Breast epithelium (tissue), 4 donors: ENCODE measurements at places on chromosomes 3 and 15.

- no peak overlapping the region for H3K27ac ChIP-seq
- H3K36me3 ChIP-seq, result no peaks in the 10 kb centered on the region
- H3K4me1 ChIP-seq, result no peaks in the 10 kb centered on the region
- no peak overlapping the region for H3K4me3 ChIP-seq
Observed at GRCh38 chr3:41131224-41131623, 68.1 kb upstream of the CTNNB1 start.

GRCh38 chr3:184786280-184786941, 25.6 kb upstream of the VPS8 start:
- no peaks in the 10 kb centered on the region for H3K27me3 ChIP-seq
- H3K27ac ChIP-seq, result peak overlapping the region; percentile 21
- no peak for DNase-seq
- H3K36me3 ChIP-seq, result no peaks in the 10 kb centered on the region
- H3K4me1 ChIP-seq, result no peaks in the 10 kb centered on the region

DNA sequence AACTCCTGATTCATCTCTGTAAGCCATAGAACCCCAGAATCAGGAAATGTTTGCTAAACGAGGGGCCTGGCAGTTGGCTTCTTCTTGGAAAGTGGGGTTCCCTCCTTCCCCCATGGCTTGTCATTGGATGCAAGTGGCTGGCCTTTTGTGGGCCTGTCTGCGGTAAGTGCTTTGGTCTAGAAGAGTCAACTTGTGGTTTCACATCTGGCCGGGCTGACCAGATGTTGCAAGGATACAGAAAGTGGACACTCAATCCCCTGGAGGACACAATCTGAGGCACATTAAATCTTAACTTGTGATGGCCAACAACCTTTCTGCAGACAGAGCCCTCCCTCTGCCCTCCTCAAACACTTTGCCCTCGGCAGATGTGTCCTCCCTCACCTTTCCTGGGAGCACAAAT, 1.1 kb downstream of the FAH start:
- peak overlapping the region; percentile 60 for H3K4me3 ChIP-seq
- peak overlapping the region; percentile 93 for H3K27ac ChIP-seq
- H3K36me3 ChIP-seq, result no peaks in the 10 kb centered on the region
- peaks cover 9% of the 10 kb centered on the region for H3K4me1 ChIP-seq
- H3K27me3 ChIP-seq, result no peaks in the 10 kb centered on the region

GRCh38 chr15:37072181-37072580, 28.2 kb downstream of the MEIS2 start:
- H3K4me1 ChIP-seq, result no peaks in the 10 kb centered on the region
- H3K27ac ChIP-seq, result no peak overlapping the region
- H3K36me3 ChIP-seq, result no peaks in the 10 kb centered on the region

GRCh38 chr3:180612364-180612763, 10.4 kb downstream of the TTC14 start:
- H3K36me3 ChIP-seq, result peaks cover 15% of the 10 kb centered on the region
- no peak for DNase-seq
- no peaks in the 10 kb centered on the region for H3K4me1 ChIP-seq

DNA sequence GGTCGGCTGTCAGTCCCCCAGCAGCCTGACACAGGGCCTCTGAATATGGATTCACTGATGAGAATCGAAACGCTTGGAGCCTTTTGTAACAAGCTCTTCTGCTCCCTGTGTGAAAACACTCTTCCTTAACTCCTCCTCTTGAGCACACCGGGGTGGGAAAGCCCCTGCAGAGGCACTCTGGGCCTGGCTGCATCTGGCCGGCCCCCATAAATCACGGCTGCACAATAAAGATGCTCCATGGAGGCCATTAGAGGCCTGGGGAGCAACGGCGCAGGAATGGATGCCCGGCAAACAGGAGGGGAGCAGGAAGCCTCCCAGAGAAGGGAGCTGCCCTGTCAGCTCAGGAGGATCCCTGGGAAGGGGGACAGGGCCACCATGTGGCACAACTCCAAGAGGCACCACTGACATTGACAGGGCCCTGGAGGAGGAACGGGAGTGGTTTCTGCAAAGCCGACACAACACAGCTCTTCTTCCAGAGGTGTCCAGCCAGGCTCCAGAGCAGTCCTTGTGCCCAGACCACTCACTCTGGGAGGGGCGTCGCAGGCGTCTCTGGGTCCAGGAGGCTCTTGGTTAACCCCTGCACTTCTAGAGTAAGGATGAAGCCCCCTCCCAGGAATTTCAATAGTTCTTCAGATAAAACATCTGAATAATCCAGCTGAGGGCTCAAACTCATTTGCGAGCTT, 509.3 kb upstream of the PPP2R3A start:
- H3K27me3 ChIP-seq, result no peaks in the 10 kb centered on the region
- H3K4me1 ChIP-seq, result no peaks in the 10 kb centered on the region
- no peak overlapping the region for H3K27ac ChIP-seq
- no peak overlapping the region for H3K4me3 ChIP-seq
- no peak for DNase-seq

DNA sequence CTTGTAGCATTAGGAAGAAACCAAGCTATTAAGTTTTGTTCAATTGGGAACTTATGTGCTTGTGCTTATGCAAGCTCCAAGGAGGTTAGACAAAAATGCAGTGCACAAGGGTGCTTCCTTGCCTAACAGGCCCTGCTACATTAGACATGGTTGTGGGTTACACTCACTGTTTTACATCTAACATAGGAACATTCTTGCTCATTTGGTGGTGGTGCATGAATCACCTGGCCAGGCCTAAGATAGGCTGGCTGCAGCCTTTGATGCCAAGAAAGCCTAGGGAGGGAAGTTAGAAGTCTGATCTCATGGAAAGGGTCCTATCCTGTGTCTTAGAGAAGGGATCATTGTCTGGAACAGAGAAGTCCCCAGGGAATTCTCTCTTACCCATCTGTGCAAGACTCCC, 43.5 kb downstream of the CA12 start:
- no peak overlapping the region for H3K27ac ChIP-seq
- H3K4me3 ChIP-seq, result no peak overlapping the region
- no peaks in the 10 kb centered on the region for H3K4me1 ChIP-seq
- H3K27me3 ChIP-seq, result no peaks in the 10 kb centered on the region

GRCh38 chr15:55917881-55918296, 75.5 kb downstream of the NEDD4 start:
- H3K27ac ChIP-seq, result no peak overlapping the region
- H3K36me3 ChIP-seq, result no peaks in the 10 kb centered on the region
- no peak overlapping the region for H3K4me3 ChIP-seq

- no peaks in the 10 kb centered on the region for H3K27me3 ChIP-seq
- no peak overlapping the region for H3K4me3 ChIP-seq
Observed at GRCh38 chr15:46450112-46450809, 815.4 kb downstream of the SQOR start.

DNA sequence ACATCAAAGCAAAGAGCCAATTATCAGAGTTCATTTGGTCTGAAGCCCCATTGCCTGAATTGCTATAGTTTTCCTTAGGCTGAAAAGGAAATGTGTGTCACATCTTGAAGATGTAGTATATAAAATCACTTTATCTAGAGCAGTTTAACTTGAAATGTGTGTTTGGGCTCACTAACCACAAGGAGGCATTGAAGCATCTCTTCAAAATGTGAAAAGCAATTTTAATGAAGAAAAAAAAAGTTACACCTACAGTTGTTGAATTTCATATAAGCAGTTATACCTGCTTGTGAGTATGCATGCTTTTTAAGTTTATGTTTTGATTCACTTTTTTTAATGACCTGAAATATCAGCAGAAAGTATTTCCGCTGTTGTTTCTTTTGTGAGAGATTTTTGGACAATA, 129.3 kb downstream of the IQCH start:
- H3K4me3 ChIP-seq, result no peak overlapping the region
- no peak for DNase-seq
- no peaks in the 10 kb centered on the region for H3K27me3 ChIP-seq
- H3K27ac ChIP-seq, result no peak overlapping the region
- H3K36me3 ChIP-seq, result no peaks in the 10 kb centered on the region

DNA sequence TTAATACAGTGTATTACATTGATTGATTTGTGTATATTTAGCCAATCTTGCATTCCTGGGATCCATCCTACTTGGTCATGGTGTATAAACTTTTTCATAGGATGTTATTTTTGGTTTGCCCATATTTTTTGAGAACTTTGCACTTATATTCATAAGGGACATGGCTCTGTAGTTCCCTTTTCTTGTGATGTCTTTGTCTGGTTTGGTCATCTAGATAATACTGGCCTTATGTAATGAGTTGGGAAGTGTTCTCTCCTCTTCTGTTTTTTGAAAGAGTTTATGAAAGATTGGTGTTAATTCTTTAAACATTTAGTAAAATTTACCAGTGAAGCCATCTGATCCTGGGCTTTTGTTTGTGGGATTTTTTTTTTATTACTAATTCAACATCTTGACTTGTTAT, 9.6 kb downstream of the CHST13 start:
- no peak for DNase-seq
- H3K36me3 ChIP-seq, result no peaks in the 10 kb centered on the region
- no peak overlapping the region for H3K27ac ChIP-seq
- no peak overlapping the region for H3K4me3 ChIP-seq

- no peak for DNase-seq
- no peak overlapping the region for H3K27ac ChIP-seq
- no peak overlapping the region for H3K4me3 ChIP-seq
Observed at GRCh38 chr15:27956285-27956684, 142.8 kb downstream of the OCA2 start.

- H3K4me1 ChIP-seq, result peaks cover 8% of the 10 kb centered on the region
- no peak for DNase-seq
- no peak overlapping the region for H3K4me3 ChIP-seq
- H3K27ac ChIP-seq, result no peak overlapping the region
- no peaks in the 10 kb centered on the region for H3K27me3 ChIP-seq
Observed at GRCh38 chr3:69186575-69187093, 64.2 kb upstream of the LMOD3 start.

- H3K4me3 ChIP-seq, result no peak overlapping the region
- DNase-seq, result no peak
- no peaks in the 10 kb centered on the region for H3K36me3 ChIP-seq
- H3K4me1 ChIP-seq, result no peaks in the 10 kb centered on the region
- H3K27me3 ChIP-seq, result no peaks in the 10 kb centered on the region
- no peak overlapping the region for H3K27ac ChIP-seq
Observed at GRCh38 chr3:116190095-116190494, 255.2 kb downstream of the LSAMP start.

GRCh38 chr3:11300970-11301369, 28.8 kb downstream of the ATG7 start:
- no peaks in the 10 kb centered on the region for H3K36me3 ChIP-seq
- no peak for DNase-seq
- H3K4me1 ChIP-seq, result no peaks in the 10 kb centered on the region
- no peak overlapping the region for H3K4me3 ChIP-seq
- H3K27me3 ChIP-seq, result no peaks in the 10 kb centered on the region
- no peak overlapping the region for H3K27ac ChIP-seq

DNA sequence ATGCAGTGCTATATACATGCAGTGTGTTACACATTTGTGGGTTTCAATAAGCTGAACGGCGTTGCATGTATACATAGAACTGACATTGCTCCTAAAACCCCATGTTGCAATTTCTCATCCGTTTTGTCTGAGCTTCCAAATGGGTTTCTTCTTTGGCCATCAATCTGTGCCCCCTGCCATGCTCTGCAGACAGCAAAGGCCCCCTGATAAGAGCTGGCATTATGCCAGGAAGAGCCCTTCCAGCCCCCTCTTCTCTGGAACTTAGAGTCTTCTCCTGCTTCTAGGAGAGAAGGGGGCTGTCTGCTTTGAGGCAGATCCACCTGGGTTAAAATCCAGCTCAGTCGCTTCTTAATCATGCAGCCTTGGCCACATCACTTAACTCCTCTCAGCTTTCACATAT, 254.0 kb downstream of the SLCO3A1 start:
- H3K36me3 ChIP-seq, result no peaks in the 10 kb centered on the region
- no peaks in the 10 kb centered on the region for H3K27me3 ChIP-seq
- H3K4me1 ChIP-seq, result no peaks in the 10 kb centered on the region
- DNase-seq, result no peak
- H3K27ac ChIP-seq, result no peak overlapping the region

DNA sequence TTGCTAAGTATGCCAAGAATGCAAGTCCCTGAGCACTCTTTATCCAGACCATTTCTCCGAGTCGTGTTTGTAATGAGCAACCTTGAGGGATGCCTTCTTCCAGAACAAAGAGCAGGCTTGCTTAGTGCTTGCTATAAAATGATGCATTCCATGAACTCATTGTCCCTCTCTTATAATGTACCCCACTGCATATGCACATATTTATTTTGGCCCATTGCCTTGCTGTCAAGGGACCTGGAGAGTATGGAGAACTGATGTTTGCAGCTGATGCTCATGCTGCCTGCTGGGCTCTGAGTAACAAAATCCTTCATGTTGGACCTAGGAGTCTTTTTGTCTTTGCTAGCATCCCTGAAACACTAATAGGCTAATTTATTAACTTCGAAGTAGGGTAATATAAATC, 97.8 kb upstream of the AADACL2 start:
- H3K4me3 ChIP-seq, result no peak overlapping the region
- no peak for DNase-seq
- no peaks in the 10 kb centered on the region for H3K4me1 ChIP-seq
- no peaks in the 10 kb centered on the region for H3K27me3 ChIP-seq
- H3K36me3 ChIP-seq, result no peaks in the 10 kb centered on the region

DNA sequence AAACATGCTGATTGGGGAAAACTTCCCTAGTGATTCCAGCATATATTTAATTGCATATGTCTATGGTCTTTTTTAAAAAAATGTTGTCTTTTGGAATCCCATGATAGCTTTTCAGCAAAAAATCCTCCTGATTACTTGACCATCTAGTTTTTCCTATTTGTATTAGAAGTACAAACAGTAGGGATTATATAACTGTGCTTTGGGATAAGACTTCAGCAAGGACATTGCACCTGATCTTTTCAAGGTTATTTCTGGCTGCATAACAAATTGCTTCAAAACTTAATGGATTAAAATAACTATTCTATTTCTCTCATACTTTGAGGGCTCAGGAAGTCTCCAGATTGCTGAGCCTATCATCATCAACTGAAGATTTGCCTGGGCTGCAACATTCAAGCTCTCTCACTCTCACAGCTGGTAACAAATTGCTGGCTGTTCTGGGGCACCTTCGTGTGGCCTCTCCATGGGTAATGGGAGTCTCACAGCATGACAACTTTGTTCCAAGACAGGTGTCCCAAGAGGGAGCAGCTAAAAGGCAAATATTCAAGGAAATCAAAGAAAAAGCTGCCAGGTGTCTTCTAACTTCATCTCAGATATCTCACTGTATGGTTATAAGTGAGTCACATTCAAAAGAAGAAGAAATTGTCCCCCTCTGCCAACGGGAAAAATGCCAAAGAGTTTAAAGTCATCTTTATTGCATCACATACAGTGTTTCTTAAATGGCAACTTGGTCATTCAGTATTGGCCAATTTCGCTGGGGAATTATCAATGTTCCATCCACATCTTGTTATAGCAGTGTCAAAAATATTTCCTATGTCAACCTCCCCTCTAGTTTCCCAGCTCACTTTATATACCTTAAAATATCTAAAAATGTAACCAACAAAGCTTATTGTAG, 644.5 kb upstream of the GRM7 start:
- H3K4me3 ChIP-seq, result no peak overlapping the region
- H3K27ac ChIP-seq, result no peak overlapping the region
- H3K27me3 ChIP-seq, result no peaks in the 10 kb centered on the region
- no peak for DNase-seq
- H3K4me1 ChIP-seq, result no peaks in the 10 kb centered on the region

- no peaks in the 10 kb centered on the region for H3K4me1 ChIP-seq
- no peaks in the 10 kb centered on the region for H3K36me3 ChIP-seq
- no peak for DNase-seq
- no peak overlapping the region for H3K4me3 ChIP-seq
Observed at GRCh38 chr3:131091768-131092167, 65.1 kb downstream of the NEK11 start.

GRCh38 chr3:104746056-104746455, 620.7 kb upstream of the ALCAM start:
- no peak for DNase-seq
- no peak overlapping the region for H3K27ac ChIP-seq
- no peaks in the 10 kb centered on the region for H3K27me3 ChIP-seq
- no peaks in the 10 kb centered on the region for H3K36me3 ChIP-seq
- H3K4me1 ChIP-seq, result no peaks in the 10 kb centered on the region
- H3K4me3 ChIP-seq, result no peak overlapping the region
